ENCODE measurements at places on chromosomes 7 and 10.

- DNase-seq: no peak
These were observed 69.4 kb upstream of the SHH start for GRCh38 chr7:155881471-155882350.

DNA sequence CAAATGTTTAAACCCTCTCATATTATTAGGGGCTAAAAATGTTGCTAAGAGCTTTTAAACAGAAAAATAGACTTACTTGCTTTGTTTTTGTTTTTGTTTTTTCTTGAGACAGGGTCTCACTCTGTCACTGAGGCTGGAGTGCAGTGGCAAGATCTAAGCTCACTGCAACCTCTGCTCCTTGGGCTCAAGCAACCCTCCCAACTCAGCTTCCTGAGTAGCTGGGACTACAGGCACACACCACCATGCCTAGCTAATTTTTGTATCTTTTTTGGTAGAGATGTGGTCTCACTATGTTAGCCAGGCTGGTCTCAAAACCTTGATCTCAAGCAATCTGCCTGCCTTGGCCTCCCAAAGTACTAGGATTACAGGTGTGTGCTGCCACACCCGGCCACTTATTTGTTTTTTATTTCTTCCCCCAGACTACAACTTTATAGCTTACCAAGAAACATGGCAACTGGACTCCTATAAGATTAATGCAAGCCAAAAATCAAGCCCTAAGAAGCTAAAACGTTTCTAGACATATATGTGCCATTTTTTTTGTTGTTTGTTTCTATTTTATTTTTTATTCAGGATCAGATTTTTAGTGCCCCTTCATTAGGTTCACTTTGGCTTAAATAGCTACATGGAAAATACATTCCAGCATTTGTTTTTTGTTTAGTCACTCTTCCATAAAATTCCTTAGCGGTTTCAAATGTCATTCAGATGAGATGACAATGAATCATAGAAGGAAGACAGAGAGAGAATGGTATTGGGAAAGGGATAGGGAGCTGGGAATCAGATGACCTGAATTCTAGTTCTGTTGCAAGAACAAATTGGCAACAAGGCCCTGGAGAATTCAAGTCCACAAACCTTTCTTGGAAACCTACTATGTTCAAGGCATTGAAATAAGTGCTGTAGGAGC lies 163.4 kb upstream of the MKLN1 start:
- no peak for DNase-seq

GRCh38 chr7:99576251-99576650 lies 17.8 kb downstream of the ZNF655 start:
- DNase-seq: no peak

DNA sequence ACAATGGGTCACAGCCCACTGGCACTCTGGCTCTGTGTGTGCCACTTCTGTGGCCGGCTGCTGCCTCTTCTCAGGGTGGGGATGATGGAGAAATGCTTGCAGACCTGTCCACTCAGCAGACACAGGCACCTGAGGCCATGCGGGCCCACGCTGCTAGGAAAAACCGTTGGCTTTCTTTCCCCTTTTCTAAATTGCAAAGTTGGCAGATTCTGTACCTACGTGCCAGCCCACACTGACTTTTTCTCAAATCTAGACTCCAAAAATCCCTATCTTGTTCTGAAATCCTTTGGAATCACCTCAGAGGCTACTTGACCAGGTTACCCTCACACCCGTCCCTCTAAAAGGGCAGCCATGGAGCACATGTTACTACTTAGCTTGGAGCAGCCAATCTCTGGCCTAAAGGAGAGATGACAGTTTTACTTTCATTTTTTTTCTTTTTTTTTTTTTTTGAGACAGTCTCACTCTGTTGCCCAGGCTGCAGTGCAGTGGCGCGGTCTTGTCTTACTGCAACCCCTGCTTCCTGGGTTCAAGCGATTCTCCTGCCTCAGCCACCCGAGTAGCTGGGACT lies 99.4 kb downstream of the RNF216 start:
- DNase-seq: no peak

DNA sequence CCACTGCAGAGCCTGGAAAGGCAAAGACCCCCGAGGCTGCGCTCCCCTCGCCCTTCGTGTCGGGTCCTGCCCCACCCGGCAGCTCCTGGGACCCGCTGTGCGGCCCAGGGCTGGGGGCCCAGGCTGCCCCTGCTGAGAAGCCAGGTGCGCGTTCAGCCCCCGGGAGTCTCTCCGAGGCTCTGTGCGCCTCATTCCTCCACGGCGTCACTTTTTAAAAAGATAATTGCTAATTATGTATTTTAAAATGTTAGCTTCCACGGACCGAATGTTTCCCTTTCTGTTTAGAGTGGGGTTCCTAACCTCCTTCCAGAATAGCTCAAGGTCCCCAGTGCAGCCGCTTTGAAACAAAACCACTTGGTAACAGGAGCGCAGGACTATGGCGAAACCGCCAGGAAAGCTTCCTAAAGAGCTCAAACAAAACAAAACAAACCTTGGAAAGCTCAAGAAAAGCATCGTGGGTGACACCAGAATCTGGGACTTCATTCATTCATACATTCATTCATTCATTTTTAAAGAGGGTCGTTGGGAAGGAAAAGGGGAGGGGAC lies 45.6 kb downstream of the PDIA4 start:
- DNase-seq: no peak
